ENCODE measurements at places on chromosomes 5 and 9.

- no peak for DNase-seq
Observed at GRCh38 chr5:135883441-135883840, 12.2 kb downstream of the IL9 start.

DNA sequence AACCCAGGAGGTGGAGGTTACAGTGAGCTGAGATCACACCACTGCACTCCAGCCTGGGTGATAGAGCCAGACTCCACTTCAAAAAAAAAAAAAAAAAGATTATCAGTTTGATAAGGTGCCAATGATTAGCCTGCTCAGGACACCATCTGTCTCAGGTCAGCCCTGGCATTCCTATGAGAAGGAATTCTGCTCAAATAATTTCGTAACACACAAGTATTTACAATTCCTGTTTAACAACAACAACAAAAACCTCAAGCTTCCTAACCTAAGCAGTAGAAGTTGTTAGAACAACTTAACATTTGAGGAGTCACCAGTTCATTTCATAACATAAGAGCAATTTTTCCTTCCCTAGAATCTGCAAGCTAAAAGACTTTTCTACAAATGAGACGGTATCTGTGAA, 85.0 kb downstream of the LHFPL2 start:
- no peak for DNase-seq

- no peak for DNase-seq
Observed at GRCh38 chr9:5869315-5870019, 21.2 kb upstream of the MLANA start.

DNA sequence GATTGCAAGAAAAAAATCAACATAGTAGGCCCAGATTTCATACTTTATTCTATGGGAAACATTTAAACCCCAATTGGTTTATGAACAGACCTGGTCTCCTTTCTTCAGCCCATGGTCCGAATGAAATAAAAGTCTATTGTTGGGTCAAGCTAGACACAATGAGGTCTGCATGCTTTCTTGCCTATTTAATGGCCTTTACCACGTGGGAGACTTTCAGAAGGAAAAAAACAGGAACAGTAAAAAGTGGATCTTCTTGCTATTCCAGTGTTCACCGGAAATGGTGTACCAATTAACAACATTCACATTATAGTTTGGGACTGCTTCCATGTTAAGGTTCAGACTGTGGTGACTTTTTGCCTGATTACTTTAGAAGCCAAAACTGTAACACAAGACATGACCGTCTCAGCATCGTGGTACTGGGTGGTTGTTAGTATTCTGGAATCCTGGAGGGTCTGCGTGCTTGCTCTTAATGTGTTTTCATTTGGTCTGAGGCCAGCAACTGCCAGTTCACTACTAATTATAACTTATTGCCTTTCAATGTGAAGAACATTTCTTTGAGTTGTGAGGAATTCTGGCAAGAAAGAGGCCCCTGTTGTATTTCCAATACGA, 85.4 kb upstream of the PRRC1 start:
- no peak for DNase-seq

GRCh38 chr5:40410231-40410861, 269.4 kb upstream of the PTGER4 start:
- peak; percentile 41 for DNase-seq

GRCh38 chr5:44665101-44665701, 143.5 kb upstream of the MRPS30 start:
- DNase-seq = no peak

DNA sequence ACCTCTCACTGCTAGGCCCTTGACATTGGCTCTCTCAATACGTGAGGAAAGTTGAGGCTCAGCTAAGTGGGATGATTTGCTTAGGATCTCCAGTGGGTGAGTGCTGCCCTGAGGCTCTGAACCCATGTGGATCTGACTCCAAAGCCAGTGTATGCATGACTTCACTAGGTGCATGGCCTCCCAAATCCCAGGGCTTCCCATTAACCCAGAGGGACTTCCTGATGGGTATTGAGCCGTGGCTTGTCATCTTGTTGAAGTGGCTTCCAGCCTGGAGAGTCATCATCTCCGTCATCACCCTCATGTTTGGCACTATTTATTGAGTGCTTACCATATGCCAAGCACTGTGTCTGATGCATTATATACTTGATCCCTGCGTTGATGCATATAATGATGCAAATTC, 37.3 kb upstream of the TEX48 start:
- DNase-seq = no peak

Measured in stimulated activated CD8-positive, alpha-beta memory T cell treated with anti-CD3 and anti-CD28 coated beads, Interleukin-15, amount 100 ng/mL, for 1 hour (primary cell).